ENCODE measurements at places on chromosomes 2 and 18. TPM values are rescaled to one million over a fixed set of nuclear protein-coding genes. Genes with fewer than 3 reads are reported as not detected.

DNA sequence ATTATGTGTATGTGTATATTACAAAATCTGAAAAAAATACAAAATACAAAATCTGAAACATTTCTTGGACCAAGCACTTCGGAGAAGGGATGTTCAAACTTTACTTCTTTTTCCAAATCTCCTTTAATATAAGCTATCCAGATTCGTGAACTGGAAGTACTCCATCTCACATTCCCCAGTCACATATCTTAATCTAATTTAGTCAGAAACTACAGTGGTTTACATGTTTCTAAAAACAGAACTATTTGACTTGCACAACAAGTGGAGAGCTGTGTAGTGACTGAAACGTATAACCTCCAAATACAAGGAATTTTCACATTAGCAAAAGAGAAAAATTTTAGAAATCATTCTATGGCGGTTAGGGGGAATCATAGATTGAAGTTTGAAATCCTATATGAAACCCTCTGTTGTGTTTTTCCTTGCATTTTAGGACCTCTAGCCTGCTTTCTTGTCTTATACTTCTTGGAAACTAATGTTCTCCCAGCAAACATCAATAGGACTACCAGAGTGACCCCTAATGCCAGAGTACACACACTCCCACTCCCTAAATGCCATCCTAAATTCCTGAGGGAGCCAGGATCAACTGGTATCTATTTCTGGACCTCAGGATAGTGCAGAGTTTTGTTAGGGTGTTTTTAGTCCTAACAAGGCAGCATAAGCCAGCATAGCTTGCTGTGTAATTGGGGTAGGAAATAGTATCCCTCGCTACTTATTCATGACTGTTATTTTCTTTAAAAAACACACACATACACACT, 30.2 kb upstream of the ROCK1 start:
- no peak for DNase-seq
- peak overlapping the region; percentile 10 for H3K27ac ChIP-seq
- no peak overlapping the region for H3K4me3 ChIP-seq

- no peak overlapping the region for H3K4me3 ChIP-seq
- no peak for DNase-seq
- no peak overlapping the region for H3K27ac ChIP-seq
Measured at GRCh38 chr2:6354546-6354945, 511.2 kb downstream of the CMPK2 start.

DNA sequence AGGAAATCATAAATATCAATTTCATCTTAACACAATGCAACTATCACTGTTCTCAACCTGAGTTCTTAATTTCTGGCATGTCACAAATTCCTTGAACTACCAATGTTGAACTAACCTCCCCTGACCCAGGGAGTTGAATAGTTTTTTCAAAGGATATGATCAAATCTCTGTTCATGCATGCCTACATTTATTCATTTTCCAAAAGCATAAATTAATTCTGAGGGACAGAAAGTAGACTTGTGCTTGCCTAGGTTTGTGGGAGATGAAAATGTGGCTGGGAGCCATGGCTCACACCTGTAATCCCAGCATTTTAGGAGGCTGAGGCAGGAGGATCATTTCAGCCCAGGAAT, 175.7 kb downstream of the TGIF1 start:
- no peak overlapping the region for H3K27ac ChIP-seq
- H3K4me1 ChIP-seq: peaks cover 29% of the 10 kb centered on the region
- H3K27me3 ChIP-seq: no peaks in the 10 kb centered on the region
- no peak for DNase-seq

DNA sequence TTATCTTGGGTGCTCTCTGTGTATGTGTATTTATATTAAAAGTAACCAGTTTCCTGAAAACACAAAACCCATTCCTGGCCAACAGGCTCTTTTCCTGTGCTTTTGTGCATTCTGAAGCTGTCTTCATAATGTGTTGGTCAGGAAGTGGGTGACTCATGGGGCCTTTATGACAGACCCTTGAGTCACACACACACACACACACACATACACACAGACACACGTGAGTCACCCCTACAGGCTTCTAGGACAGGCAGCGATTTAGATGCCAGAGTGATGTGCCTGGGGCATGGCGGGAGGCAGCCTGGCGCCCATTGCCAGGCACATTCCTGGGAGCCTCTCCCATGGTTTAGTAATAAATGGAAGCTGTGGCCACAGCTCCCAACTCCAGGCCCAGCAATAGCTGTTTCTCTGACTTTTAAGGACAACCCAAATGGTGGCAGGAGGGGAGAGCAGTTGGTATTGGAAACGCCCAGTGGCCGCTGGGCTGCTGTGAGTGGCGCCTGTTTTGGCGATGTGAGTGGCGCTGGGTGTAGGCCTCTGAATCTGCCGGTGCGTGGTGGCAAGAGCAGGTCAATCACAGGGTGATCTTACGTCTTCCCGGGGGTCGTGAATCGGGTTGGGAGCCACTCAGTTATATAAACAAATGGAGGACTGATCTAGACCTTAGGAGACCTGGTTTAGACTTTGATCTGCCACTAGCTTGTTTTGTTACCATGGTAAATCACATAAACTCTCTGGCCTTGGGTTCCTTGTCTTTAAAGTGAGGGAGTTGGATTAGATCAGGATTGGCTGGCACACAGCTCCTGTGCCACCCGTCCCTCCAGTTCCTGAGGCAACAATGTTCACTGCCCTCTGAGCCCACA, 150.7 kb upstream of the DLX2 start:
- peaks cover 4% of the 10 kb centered on the region for H3K4me1 ChIP-seq
- H3K27me3 ChIP-seq: no peaks in the 10 kb centered on the region
- peak overlapping the region; percentile 19 for H3K27ac ChIP-seq
- no peak for DNase-seq

GRCh38 chr2:132814651-132815050, 144.6 kb upstream of the LYPD1 start:
- H3K36me3 ChIP-seq: no peaks in the 10 kb centered on the region
- H3K27me3 ChIP-seq: no peaks in the 10 kb centered on the region
- no peak for DNase-seq
- H3K4me3 ChIP-seq: no peak overlapping the region

- no peaks in the 10 kb centered on the region for H3K27me3 ChIP-seq
- peak; percentile 81 for DNase-seq
- peaks cover 9% of the 10 kb centered on the region for H3K4me1 ChIP-seq
Measured at GRCh38 chr2:113198790-113199612, 25.2 kb downstream of the PSD4 start.

DNA sequence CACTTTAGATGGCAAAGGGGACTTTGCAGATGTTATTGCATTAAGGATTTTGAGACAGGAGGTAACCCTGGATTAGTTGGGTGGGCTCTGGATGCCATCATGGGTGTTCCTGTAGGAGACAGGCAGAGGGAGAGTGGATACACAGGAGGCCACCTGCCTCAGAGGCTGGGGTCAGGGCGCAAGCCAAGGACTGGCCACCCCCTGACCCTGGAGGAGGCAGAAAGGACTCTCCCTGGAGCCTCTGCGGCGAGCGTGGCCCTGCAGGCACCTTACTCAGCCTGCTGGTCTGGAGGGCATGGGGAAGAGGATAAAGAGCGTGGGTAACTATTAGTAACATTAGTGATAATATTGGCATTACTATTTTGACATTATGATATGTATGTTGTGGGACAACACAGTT, 21.6 kb upstream of the OTOS start:
- no peak for DNase-seq
- no peak overlapping the region for H3K4me3 ChIP-seq
- no peak overlapping the region for H3K27ac ChIP-seq
- H3K27me3 ChIP-seq: no peaks in the 10 kb centered on the region
- H3K4me1 ChIP-seq: no peaks in the 10 kb centered on the region

GRCh38 chr2:176879426-176879995, 333.1 kb upstream of the HNRNPA3 start:
- H3K4me1 ChIP-seq: no peaks in the 10 kb centered on the region
- H3K27ac ChIP-seq: no peak overlapping the region
- H3K4me3 ChIP-seq: no peak overlapping the region
- no peak for DNase-seq
- no peaks in the 10 kb centered on the region for H3K36me3 ChIP-seq

GRCh38 chr18:62683935-62684334, 31.4 kb upstream of the PHLPP1 start:
- H3K36me3 ChIP-seq: no peaks in the 10 kb centered on the region
- no peak overlapping the region for H3K4me3 ChIP-seq
- DNase-seq: no peak
- no peak overlapping the region for H3K27ac ChIP-seq

DNA sequence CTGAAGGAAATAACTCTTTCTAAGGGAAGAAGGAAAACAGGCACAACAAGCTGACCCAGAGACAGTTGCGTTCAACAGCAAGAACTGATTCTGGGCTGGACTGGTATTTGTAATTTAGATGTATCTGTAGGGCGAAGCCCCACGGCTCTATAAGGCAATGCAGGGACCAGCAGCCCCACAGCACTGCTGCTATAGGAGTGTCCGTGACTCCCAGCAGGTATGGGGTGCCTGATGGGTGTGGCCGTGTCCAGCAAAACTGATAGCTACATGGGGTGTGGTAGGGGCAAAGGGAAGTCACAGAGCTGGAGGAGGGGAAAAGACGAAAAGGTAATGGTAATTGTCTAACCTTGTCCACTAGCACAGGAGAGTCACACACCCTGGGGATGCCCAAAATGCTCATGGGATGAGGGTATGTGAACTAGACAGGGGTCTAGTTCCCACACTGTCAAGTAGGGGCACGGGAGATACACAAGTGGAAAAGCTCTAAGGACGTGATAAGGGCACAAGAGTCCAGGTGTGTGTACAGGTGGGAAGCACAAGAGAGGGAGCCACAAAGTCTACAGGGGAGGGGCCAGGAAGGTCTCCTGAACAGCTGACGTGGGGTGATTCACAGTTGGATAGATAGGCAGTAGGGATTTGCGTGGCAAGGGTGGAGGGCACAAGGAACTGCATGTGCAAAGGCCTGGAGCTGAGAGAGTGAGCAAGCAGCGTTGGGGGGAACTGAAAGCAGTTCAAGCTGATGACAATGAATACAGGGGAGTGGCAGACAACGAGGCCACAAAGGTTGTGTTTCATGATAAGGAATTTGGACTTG, 48.5 kb upstream of the ASPRV1 start:
- H3K27me3 ChIP-seq: no peaks in the 10 kb centered on the region
- no peak overlapping the region for H3K27ac ChIP-seq
- H3K4me1 ChIP-seq: no peaks in the 10 kb centered on the region
- no peak for DNase-seq
- no peaks in the 10 kb centered on the region for H3K36me3 ChIP-seq

DNA sequence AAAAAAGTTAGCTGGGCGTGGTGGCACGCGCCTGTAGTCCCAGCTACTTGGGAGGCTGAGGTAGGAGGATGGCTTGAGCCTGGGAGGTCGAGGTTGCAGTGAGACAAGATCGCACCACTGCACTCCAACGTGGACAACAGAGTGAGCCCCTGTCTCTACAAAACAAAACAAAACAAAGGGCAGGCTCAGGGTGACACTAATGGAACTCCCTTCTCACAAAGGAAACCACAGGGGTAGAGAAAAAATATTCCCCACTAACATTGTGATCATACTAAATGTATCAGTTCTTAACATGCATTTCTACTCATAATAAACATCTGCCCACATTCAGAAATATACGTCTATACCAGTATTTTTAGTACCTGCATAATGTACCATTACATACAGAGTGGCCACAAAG, 21.1 kb downstream of the STAM2 start:
- H3K27me3 ChIP-seq: no peaks in the 10 kb centered on the region
- no peaks in the 10 kb centered on the region for H3K36me3 ChIP-seq
- H3K4me1 ChIP-seq: no peaks in the 10 kb centered on the region
- H3K4me3 ChIP-seq: no peak overlapping the region
- DNase-seq: no peak
- no peak overlapping the region for H3K27ac ChIP-seq

DNA sequence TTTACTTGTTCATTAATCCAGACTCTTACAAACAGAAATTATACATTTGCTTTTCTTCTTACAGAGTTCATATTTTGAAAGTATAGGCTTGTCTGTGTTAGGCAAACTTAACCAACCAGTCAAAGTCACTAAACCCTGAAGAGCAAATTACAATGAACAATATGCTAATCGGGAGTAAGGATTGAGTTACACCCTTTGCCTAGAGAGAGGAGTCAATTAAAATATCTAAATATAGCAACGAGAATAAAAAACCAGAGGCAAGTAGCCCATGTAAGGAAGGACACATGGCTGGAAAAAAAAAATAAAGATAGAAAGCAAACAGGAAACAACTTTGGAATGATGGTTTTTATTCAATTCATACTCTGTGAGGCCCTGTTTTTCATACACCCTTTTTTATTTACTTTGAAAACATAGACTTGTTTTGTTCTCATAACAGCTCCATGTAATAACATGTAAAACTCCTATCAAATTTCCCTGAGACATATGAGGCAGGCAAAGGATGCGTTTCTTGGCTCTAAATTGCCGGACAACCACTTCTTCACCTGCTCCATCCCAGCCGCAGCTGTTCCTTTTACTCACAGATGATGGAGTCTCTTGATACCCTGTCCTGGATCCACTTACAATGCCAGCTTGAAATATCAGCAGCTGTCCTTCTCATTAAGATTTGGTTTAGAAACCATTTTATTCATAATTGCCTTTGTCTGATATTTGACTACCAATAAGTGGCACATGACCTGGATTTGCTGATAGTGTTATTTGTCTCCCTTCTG, 767.7 kb upstream of the GCFC2 start:
- no peaks in the 10 kb centered on the region for H3K27me3 ChIP-seq
- no peaks in the 10 kb centered on the region for H3K4me1 ChIP-seq

- H3K36me3 ChIP-seq: no peaks in the 10 kb centered on the region
- no peak overlapping the region for H3K4me3 ChIP-seq
Measured at GRCh38 chr2:6671913-6672312, 193.8 kb downstream of the CMPK2 start.

DNA sequence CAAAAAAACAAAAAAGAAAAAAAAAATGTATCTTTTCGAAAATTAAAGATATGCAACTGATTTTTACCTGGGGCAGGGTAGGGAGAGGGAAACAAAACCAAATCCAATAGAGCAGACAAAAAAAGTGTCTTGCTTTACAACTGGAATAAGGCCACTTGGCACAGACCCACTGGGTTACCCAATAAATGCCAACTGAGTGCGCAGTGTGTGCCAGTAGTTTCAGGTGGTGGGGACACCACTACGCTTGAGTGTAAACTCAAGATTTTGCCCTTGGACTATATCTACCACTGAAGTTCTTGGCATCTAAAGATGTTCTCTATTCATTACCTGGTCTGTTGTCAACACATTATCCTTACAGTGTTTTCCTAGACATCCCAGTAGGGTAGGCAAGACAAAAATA, 16.3 kb downstream of the VPS4B start:
- no peak for DNase-seq
- no peak overlapping the region for H3K4me3 ChIP-seq
- no peaks in the 10 kb centered on the region for H3K27me3 ChIP-seq
- H3K4me1 ChIP-seq: peaks cover 11% of the 10 kb centered on the region
- peaks cover 61% of the 10 kb centered on the region for H3K36me3 ChIP-seq

STARD6 gene
- total RNA-seq: not detected

SS18 gene
- 47.7 TPM for total RNA-seq

PLCL1 gene
- 26.8 TPM for total RNA-seq
